Suppressor macrophage treated with lipopolysaccharide for 1 hour (primary cell): ENCODE measurements at places on chromosomes 4 and X.

GRCh38 chr4:6002926-6003325 is 15.3 kb downstream of the C4orf50 start:
- no peak for DNase-seq

GRCh38 chrX:143853488-143853887 is 30.4 kb upstream of the UBE2NL start:
- DNase-seq: no peak

DNA sequence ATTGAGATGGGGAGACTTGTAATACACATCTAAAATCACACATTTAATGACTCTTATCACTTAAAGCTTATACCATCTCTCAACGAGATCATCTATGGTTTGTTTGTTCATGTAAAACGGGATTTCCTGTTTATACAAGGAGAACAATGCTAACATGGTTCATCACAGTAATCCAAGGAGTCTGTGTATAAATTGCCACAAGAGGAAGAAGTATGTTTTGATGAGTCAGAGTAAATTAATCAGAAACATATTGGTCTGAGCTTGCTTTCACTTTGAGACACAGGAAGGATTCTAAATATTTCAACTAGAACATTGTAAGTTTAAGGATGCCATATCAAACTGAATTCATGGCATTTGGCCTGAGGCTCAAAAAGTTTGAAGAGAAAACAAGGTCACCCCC is 594.1 kb downstream of the GLUD2 start:
- DNase-seq: no peak

DNA sequence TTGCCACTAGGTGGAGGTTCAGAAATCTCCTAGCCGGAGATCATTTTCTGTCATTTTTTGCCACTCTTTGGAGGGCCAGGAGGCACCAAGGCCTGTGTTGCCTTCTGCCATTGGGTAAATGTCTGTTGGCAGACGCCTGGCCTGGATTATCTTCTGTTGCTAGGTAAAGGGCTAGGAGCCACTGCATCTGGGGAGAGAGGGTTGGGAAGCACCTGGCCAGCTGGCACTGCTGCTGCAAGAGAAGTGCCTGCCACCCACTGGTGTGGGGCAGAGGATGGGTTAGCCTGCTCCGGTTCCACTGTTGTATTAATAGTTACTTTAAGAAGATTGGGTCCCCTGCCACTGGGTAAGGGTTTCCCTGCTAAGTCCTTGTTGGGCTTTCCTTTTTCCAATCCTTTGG is 58.1 kb downstream of the AWAT2 start:
- no peak for DNase-seq

- no peak for DNase-seq
These were observed 328.8 kb downstream of the ADAM29 start for GRCh38 chr4:175246941-175247340.

GRCh38 chrX:153582896-153583295 is 16.0 kb downstream of the CCNQ start:
- peak; percentile 85 for DNase-seq
